ENCODE measurements at places on chromosomes 3 and 15. TPM values are rescaled to one million over a fixed set of nuclear protein-coding genes. Genes with fewer than 3 reads are reported as not detected.

The TOP2B gene
- 269 TPM for polyA plus RNA-seq

The FBXL2 gene
- polyA plus RNA-seq: 33.3 TPM

The TF gene
- polyA plus RNA-seq: 79.0 TPM

The ASB14 gene
- polyA plus RNA-seq: 1.2 TPM

The DPPA4 gene
- 6.7 TPM for polyA plus RNA-seq

The CHRFAM7A gene
- polyA plus RNA-seq: 2.8 TPM

The RETNLB gene
- not detected for polyA plus RNA-seq

- no peak for DNase-seq
Observed at GRCh38 chr3:66618066-66618465, 117.2 kb upstream of the LRIG1 start.

GRCh38 chr15:35320158-35320780 lies 225.7 kb downstream of the DPH6 start:
- DNase-seq: no peak

GRCh38 chr3:99505646-99506269 lies 132.6 kb upstream of the COL8A1 start:
- DNase-seq: no peak

GRCh38 chr15:94677202-94677790 lies 445.9 kb downstream of the MCTP2 start:
- no peak for DNase-seq

- DNase-seq: no peak
Observed at GRCh38 chr3:24521420-24522145, 26.9 kb upstream of the THRB start.

Data from left renal pelvis (tissue), 4 donors.